ENCODE measurements at places on chromosomes 11 and 22. TPM values are rescaled to one million over a fixed set of nuclear protein-coding genes. Genes with fewer than 3 reads are reported as not detected.
A peak's percentile ranks its signal among the peaks of the same experiment; 100 is the strongest.

DNA sequence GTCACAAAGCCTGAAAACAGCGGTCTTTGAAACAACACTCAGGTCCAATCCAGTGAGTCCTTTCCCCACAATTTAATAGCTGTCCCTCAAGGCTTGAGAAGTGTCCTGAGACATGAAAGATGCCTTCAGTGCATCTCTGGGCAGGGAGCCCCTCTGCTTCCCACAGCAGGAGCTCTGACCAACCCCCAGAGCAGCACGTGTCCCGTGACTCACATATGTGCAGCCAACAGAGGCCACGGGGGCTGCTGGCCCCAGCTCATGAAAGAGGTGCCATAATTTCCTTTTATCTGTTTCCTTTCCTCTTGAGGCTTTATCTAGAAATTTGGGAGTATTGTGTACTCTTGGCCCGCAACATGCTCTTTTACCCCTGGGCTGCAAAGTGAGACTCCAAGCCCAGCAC, 33.2 kb upstream of the LMO1 start:
- no peak overlapping the region for H3K27ac ChIP-seq
- H3K36me3 ChIP-seq = no peaks in the 10 kb centered on the region
- H3K4me3 ChIP-seq = no peak overlapping the region
- peaks cover 3% of the 10 kb centered on the region for H3K27me3 ChIP-seq
- peaks cover 18% of the 10 kb centered on the region for H3K4me1 ChIP-seq
- DNase-seq = no peak

- no peaks in the 10 kb centered on the region for H3K36me3 ChIP-seq
- no peak for DNase-seq
Observed at GRCh38 chr11:88521799-88522201, 184.3 kb upstream of the CTSC start.

Gene OR2D2
- not detected for total RNA-seq

DNA sequence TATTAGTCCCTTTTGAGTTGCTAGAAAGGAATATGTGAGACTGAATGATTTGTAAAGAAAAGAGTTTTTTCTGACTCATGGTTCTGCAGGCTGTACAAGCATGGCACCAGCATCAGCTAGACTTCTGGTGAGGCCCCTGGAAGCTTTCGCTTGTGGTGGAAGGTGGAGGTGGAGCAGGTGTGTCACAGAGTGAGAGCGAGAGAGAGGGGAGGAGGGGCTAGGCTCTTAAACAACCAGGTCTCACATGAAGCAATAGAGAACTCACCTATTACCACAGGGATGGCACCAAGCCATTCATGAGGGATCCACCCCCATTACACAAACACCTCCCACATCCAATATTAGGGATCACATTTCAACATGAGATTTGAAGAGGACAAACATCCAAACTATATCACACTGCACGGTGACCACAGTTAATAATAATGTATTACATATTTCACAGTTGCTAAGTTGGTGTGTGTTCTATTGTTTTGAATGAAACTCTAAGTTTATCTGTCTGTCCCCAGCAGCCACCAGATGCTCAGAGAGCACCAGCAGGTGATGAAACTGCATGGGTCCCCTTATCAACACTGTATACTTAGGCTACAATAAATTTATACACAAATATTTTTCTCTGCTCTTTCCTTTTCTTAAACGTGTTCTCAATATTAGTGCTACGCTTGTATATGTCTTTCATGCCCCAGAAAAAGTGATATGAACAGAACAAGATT, 14.1 kb downstream of the ZFP91 start:
- no peak overlapping the region for H3K27ac ChIP-seq
- no peaks in the 10 kb centered on the region for H3K36me3 ChIP-seq
- no peaks in the 10 kb centered on the region for H3K27me3 ChIP-seq
- H3K4me1 ChIP-seq = no peaks in the 10 kb centered on the region
- H3K4me3 ChIP-seq = no peak overlapping the region
- DNase-seq = no peak

DNA sequence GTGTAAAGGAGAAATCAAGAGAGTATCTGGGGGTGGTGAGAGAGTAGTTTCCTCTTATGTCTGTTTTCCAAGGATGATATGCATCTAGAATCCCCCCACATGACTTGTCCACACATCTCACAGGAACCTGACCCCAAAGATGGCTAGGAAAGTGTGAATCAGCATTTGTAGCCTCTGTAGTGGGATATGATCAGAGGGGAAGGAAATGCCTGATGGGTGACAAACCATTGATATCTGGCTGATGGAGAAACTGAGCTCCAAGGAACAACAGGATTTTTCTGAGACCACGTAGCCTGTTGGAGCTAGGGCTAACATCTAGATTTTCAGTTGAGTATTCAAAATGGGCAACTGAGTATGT, 369.4 kb downstream of the DDX10 start:
- no peaks in the 10 kb centered on the region for H3K36me3 ChIP-seq
- H3K4me3 ChIP-seq = no peak overlapping the region
- no peak overlapping the region for H3K27ac ChIP-seq
- no peaks in the 10 kb centered on the region for H3K4me1 ChIP-seq

DNA sequence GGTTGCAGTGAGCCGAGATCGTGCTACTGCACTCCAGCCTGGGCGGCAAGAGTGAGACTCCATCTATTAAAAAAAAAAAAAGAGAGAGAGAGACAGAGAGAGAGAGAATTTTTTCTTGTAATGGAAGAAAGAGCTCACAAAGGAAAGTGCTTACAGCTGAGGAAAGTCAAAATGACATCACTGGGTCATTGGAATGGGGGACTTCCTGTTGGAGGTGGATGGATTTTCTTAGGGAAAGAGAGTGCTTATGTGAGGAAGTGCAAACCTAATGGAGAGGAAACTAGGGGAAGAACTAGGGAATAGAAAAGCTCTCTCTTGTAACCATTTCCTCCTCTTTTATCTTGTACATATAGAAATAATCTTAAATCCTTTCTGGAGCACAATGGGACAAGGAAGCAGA, 6.3 kb upstream of the PIWIL4 start:
- peaks cover 4% of the 10 kb centered on the region for H3K4me1 ChIP-seq
- H3K4me3 ChIP-seq = no peak overlapping the region
- H3K27ac ChIP-seq = no peak overlapping the region
- H3K27me3 ChIP-seq = no peaks in the 10 kb centered on the region
- DNase-seq = no peak

GRCh38 chr11:114059984-114060391, 477 bp downstream of the ZBTB16 start:
- H3K27me3 ChIP-seq = peaks cover 56% of the 10 kb centered on the region
- no peak for DNase-seq
- peaks cover 15% of the 10 kb centered on the region for H3K36me3 ChIP-seq
- peaks cover 54% of the 10 kb centered on the region for H3K4me1 ChIP-seq
- H3K4me3 ChIP-seq = peak overlapping the region; percentile 88
